GM23248 (cell line): ENCODE measurements at places on chromosomes 7 and 10. TPM values are rescaled to one million over a fixed set of nuclear protein-coding genes. Genes with fewer than 3 reads are reported as not detected.
A peak's percentile ranks its signal among the peaks of the same experiment; 100 is the strongest.

Gene SPACDR
- not detected in 2 replicates for total RNA-seq

Gene PPP1R3A
- total RNA-seq = not detected in 2 replicates

- H3K4me1 ChIP-seq = peaks cover 7% of the 10 kb centered on the region
- no peak overlapping the region for H3K4me3 ChIP-seq
- H3K27ac ChIP-seq = no peak overlapping the region
- DNase-seq = peak; percentile 14
Observed at GRCh38 chr10:51250278-51250920, 176.1 kb downstream of the PRKG1 start.

DNA sequence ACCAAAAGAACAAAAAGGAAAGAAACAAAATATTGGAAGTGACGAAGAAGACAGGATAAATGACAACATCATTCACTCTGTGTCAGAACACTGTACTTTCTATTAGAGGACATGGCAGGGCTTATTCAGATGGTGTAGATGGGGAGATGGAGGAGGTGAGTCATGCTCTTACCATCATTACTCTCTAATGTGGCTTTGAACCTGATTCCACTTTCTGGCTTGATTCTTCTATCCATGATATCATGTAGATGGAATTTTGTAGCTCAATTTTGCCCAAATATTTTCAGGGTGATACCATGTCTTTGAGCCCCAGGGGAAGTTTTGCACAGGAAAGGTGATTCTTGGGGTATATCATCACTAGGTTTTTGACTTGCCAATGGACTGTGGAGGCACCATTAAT lies 91.7 kb downstream of the CFAP58 start:
- peak; percentile 86 for DNase-seq
- no peaks in the 10 kb centered on the region for H3K36me3 ChIP-seq
- no peaks in the 10 kb centered on the region for H3K27me3 ChIP-seq
- H3K27ac ChIP-seq = peak overlapping the region; percentile 0; the same call in 1 of the 2 replicates
- H3K4me1 ChIP-seq = peaks cover 54% of the 10 kb centered on the region

GRCh38 chr7:30276203-30276900 lies 8.0 kb upstream of the ZNRF2 start:
- H3K4me3 ChIP-seq = no peak overlapping the region
- no peaks in the 10 kb centered on the region for H3K27me3 ChIP-seq
- DNase-seq = peak; percentile 71
- H3K36me3 ChIP-seq = no peaks in the 10 kb centered on the region
- H3K27ac ChIP-seq = no peak overlapping the region
- H3K4me1 ChIP-seq = no peaks in the 10 kb centered on the region

DNA sequence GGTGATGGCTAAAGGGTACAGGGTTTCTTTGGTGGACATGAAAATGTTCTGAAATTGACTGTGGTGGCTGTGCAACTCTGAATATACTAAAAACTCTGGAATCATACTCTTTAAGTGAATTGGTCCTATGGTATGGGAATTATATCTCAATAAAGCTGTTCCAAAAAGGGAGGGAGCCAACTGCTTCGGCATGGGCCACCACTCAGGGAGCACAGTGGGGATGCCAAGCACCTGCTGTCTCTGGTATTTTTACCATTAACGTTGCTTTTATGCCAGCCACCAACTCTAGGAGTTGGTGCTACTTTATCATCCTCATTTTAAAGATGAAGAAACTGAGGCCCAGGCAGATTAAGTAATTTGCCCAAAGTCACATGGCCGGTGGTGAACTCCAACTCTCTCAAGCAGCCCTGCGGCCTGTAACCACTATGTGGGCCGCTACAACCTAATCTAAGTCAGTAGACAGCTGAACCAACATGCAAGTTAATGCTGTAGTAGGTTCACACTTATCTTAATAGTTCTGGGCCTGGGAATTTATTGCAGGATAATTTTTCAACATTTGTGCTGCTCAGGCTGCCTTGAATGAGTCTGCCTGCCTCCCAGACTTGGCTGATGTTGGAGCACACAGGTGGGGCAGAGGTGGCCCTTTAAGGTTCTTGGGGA lies 20.8 kb downstream of the SH3PXD2A start:
- peaks cover 10% of the 10 kb centered on the region for H3K4me1 ChIP-seq
- H3K36me3 ChIP-seq = no peaks in the 10 kb centered on the region
- no peak overlapping the region for H3K4me3 ChIP-seq
- DNase-seq = no peak
- H3K27ac ChIP-seq = no peak overlapping the region

DNA sequence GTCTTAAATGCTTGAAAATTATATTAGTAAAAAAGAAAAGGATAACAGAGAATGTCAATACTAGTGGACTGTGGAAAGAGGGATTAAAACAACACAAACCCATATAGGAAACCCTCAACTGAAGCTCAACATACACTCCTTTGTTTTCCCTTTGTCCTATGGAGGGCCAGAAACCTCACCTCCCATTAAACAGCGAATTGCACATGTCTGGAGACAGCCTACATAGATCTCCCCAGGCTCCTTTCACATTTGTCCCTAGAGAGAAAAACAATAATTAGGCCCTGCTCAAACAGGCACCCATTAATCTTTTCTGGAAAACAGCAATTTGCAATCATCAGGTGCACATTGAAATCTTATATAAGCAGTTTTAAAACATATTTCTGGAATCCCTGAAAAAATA lies 87.6 kb upstream of the SEMA3D start:
- DNase-seq = no peak
- no peak overlapping the region for H3K27ac ChIP-seq
- no peaks in the 10 kb centered on the region for H3K4me1 ChIP-seq
- H3K4me3 ChIP-seq = no peak overlapping the region
- no peaks in the 10 kb centered on the region for H3K36me3 ChIP-seq
- no peaks in the 10 kb centered on the region for H3K27me3 ChIP-seq

- H3K27me3 ChIP-seq = no peaks in the 10 kb centered on the region
- H3K36me3 ChIP-seq = no peaks in the 10 kb centered on the region
- DNase-seq = no peak
- no peak overlapping the region for H3K4me3 ChIP-seq
Observed at GRCh38 chr7:38002689-38003088, 82.2 kb downstream of the EPDR1 start.
